ENCODE measurements at places on chromosomes 6 and 20.

- DNase-seq: no peak
Measured at GRCh38 chr6:14743144-14743473, 502.8 kb upstream of the JARID2 start.

DNA sequence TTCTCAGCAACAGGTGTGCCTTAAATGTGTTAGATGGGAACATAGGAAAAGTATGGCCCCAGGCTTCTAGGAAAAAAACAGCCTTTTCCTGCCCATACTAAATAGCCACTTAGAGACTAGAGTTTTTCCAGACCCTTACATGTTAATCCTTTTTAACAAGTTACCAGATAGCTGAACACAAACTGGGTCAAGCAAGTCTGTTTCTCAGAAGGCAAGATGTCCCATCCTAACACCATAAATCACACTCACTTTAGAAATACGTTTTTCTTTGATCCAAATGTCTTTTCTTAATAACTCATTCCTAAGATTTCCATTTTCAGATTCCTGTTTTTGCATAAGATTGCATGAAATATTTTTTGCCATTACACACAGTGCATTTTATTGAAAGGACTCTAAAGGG, 241.3 kb downstream of the KCNQ5 start:
- DNase-seq: no peak

DNA sequence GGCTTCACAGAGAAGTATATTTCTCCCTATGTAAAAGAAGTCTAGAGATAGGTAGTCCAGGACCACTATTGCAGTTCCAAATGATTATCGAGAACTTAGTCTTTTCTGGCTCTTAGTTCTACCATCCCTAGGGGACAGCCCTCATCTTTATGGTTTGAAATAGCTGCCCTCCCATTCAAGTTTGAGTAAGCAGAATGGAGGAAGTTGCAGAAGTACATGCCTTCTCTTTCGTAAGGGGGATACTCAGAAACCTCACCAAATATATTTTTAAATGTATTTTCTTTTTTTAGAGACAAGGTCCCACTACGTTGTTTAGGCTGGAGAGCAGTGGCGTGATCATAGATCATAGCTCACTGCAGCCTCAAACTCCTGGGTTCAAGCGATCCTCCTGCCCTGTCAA, 236.8 kb upstream of the RREB1 start:
- DNase-seq: no peak

GRCh38 chr6:133837801-133838349, 51.0 kb upstream of the TCF21 start:
- no peak for DNase-seq

- DNase-seq: no peak
Measured at GRCh38 chr20:62136283-62137091, 6.7 kb downstream of the PSMA7 start.

GRCh38 chr6:67802771-67803170, 832.3 kb upstream of the ADGRB3 start:
- DNase-seq: no peak

GRCh38 chr20:15288106-15288505, 950.7 kb upstream of the FLRT3 start:
- DNase-seq: no peak

GRCh38 chr20:1975291-1975690, 18.6 kb downstream of the PDYN start:
- no peak for DNase-seq

GRCh38 chr6:165834613-165835259, 171.7 kb upstream of the PDE10A start:
- no peak for DNase-seq

DNA sequence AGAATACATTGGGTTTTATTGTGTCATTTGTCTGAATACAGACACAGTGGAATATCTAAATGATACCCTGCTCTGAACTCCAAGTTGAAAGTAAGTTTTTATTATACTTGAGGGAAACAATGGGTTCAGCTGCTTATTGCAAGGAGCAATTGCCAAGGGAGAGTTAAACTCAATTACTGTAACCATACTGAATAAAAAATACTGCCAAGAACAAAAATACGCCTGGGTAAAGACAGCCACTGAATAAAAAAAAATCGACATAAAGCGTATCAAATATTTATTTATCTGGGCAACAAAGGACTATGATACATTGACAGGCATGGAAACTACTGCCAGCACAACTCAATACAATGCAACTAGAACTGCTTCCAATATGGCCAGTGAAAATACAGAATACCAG, 18.1 kb downstream of the TFAP2A start:
- no peak for DNase-seq

DNA sequence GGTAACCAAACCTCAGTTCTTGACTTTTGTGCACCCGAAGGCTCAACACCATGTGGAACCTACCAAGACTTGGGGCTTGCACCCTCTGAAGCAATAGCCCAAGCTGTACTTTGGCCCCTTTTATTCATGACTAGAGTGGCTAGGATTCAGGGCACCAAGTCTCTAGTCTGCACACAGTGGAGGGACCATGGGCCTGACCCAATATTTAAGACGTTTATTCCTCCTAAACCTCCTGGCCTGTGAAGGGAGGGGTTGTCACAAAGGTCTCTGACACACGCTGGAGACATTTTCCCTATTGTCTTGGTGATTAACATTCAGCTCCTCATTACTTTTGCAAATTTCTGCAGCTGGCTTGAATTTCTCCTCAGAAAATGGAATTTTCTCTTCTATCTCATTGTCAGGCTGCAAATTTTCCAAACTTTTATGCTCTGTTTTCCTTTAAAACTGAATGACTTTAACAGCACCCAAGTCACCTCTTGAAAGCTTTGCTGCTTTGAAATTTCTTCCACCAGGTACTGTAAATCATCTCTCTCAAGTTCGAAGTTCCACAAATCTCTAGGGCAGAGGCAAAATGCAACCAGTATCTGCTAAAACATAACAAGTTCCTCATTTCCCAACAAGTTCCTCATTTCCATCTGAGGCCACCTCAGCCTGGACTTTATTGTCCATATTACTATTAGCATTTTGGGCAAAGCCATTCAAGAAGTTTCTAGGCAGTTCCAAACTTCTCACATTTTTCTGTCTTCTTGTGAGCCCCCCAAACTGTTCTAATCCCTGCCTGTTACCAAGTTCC, 481.4 kb upstream of the BTBD3 start:
- DNase-seq: no peak

DNA sequence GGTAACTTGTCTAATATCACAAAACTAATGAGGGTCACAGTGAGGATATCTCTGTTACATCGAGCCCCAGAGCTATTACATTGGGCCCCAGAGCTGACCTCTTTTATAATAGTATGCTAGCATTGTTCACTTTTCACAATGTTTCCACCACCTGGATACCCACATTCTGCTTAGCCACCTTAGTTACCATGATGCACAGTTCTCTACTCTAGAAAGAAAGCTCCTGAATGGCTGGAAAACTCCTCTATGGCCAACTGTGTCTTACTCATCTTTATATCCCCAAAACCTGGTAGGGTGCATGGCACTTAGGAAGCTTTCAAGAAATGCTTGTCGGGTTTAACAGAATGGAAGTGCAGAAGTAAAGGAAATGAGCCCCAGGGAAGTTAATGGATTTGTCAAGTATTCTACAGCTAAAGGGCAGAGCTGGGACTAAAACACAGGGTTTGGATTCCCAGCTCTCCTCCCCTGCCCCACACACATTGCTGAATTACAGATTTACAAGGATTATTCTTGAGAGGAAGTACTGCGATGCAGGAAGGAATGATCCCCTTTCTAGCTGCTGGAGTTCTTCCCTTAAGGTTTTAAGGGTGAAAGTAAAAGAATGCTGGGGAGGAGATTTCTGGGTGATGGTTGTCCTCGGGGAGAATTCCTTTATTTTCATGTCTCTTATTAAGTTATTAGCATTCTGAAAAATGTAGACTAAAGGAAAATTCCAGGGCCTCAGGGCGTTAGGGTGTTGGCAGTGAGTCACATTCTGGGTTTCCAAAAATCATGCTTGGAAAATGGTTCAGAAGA, 16.1 kb upstream of the HINT3 start:
- no peak for DNase-seq

DNA sequence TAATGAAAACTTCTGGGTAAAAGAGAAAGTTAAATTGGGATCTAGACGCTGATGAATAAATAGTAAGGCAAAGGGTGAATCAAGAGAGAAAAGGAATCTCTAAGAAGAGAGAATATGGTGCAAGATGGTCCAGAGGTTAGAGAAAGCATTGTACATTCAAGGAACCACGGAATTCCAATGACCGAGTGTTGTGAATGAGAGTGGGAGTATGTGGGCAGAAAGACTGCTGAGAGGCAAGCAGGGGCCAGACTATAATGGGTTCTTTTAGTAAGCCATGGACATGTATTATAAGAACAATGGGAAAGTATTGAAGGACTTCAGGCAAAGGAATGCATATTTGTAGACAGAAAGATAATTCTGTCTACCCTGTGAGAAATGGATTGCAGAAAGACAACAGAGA, 45.2 kb downstream of the SPTLC3 start:
- no peak for DNase-seq

DNA sequence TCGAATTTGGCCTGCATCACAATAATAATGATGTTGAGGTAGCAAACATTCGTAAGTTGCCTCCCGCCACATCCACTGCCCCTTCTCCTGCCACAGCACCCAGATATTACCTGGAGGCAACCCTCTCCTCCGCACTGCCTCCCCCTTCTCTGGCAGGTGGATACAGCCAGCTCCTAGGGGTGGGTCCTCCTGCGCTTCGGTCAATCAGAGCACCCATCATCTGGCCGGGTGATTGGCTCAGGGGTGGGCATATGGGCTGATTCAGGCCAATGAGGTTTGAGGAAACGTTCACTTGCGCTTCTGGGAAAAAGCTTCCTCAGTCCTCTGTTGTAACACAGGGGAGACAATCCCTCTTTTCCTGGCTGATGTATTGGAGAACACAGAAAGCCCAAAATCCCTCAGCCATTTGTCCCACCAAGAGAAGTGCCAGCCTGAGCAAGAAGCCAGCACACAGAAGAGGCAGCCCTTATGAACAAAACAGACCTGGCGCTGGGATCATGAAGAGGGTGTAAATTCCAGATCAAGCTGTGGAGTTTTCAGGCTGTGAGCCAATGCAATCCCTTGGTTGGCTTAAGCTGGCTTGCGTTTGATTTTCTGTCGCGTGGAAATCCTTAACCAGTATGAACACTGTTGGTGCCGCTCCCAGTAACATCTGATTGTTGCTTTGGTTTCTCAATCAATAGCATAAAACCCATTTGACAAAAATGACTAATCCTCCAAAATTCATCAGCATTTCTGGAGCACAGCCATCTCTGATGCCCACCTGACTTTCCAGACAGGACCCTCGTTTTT, 82.2 kb downstream of the PRDM1 start:
- no peak for DNase-seq

GRCh38 chr20:11454966-11455799, 462.5 kb upstream of the BTBD3 start:
- DNase-seq: no peak

DNA sequence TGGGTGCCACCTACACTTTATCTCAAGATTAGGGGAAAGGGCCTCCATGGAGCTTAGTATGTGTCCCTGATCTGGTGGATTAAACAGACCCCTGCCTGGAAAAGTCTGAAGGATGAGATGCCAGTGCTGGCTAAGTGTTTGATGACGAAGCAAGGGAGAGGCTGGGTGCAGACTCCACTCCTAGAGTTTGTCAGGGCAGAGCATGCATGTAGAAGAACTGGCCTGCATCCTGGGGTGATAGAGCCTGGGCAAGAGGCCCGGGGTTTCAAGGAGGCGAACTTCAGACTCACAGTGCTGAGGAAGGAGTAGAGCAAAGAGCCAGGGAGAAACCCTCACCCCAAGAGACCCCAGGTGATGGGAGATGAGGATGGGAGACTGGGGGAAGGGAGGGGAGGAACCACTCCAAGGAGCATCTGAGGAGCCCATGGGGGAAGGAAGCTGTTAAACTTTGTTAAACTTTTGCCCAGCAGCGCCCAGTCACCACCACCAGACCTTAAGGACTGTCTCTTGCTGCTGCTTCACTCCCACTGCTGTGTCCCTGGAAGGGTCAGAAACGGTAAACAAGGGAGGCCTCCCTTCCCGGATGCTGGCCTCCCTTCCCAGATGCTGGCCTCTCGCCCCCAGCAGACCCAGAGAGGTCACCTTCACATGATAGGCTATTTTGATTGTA, 61.6 kb downstream of the RPRD1B start:
- no peak for DNase-seq

DNA sequence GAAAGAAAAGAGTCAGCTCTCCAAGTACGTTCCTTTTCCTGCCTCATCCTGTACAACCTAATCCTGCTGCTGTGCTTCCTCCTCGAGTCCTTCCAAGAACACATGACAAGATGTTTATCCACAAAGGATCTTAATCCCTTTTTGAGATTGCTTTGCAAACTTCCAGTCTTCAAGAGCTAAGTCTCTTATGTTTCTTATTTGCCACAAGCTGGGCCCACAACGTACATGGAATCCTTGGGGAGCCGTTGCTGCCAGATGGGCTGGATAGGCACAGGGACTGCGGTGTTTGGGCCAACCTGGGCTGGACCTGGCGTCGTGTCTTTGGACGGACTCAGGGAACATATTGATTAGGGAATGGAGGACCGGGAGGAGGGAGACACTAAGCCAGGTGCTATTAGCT, 79.7 kb upstream of the AFDN start:
- no peak for DNase-seq

DNA sequence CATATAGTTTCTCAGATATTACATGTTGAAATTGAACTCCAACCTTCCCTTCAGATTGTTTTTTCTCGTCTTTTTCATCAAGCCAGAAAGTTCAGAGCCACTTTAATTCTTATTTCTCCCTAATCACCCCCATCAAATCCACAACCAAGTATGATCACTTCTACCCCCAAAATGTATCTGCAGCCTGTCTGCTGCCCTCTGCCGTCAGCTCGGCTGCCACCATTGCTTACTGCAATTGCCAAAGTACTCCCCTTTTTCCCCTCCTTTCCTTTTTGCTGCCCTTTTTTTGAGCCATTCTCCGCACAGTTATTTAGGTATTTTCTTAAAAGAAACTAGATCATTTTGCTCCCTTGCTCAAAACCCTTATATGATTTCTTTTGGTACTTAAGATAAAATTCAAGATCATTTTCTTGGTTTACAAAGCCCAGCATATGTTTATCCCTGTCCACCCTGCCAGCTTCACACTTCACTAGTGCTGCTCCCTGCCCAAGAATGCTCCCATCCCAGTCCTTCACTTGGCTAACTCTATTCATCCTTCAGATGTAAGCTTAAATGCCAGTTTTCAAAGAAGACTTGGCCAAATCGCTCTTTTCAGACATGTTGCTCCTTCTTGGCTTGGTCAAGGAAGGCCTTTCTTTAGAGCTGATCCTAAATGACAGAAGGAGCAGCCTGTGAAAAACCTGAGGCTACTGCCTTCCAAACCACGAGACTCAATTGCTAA, 63.7 kb downstream of the SH3BGRL2 start:
- no peak for DNase-seq

GRCh38 chr6:81793821-81794475, 41.5 kb upstream of the TENT5A start:
- DNase-seq: no peak

GRCh38 chr6:132866762-132867449, 52.5 kb downstream of the RPS12 start:
- DNase-seq: no peak

DNA sequence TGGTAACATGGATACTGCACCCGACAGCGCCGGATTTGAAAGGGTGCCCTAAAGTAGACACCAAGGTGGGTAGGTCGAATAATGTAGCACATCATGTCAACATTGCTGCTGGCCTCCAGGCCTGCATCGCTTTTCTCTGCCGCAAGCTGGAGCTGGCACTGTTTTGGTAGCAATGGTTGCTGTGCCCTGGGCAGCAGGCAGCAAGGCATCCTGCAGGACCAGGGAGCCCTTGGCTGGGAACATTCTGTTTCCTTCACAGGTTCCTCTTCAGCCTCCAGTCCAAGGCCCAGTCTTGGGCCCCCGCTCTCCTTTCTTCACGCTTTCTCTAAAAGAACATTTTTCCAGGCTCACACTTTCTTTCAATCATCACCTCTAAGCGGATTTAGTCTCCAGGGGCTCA, 365.8 kb upstream of the JARID2 start:
- DNase-seq: no peak

- DNase-seq: no peak
Measured at GRCh38 chr20:35306931-35307517, 14.8 kb upstream of the FAM83C start.
